Right ventricle myocardium superior (tissue), 1 donor: ENCODE measurements at places on chromosomes 5 and 9. TPM values are rescaled to one million over a fixed set of nuclear protein-coding genes. Genes with fewer than 3 reads are reported as not detected.

Gene EDIL3
- total RNA-seq: 1.7 TPM

Gene RPS14
- 1,133 TPM for total RNA-seq

GRCh38 chr5:178296066-178296465, 63.5 kb upstream of the PHYKPL start:
- peak; percentile 33 for DNase-seq

DNA sequence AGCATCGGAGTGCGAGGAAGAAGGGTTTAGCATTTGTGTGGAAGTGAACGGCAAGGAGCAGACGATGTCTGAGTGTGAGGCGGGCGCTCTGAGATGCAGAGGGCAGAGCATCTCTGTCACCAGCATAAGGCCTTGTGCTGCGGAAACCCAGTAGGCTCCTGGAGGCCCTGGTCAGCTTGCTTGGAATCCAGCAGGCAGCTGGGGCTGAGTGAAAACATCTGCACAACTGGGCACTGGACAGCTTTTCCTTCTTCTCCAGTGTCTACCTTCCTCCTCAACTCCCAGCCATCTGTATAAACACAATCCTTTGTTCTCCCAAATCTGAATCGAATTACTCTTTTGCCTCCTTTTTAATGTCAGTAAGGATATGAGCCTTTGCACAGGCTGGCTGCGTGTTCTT, 72.1 kb downstream of the C7 start:
- no peak for DNase-seq

DNA sequence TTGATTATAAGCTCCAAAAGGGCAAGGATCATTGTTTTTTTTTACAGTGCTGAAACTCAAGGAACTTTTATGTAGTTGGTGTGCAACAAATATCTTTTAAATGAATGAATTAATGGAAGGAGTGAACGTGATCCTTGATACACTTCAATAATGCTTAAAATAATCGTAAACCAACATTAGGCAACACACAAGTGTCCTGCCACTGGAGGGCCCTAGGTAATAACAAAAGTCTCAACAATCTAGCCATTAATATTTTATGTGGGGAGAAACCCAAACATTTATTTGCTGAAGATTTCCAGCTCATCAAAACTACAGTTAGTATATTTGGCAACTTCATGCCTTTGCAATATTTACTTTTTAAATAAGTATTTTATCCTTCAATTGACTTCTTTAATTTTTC, 309.0 kb upstream of the FBXL7 start:
- DNase-seq: no peak

GRCh38 chr9:5563417-5563815, 53.1 kb downstream of the PDCD1LG2 start:
- no peak for DNase-seq
